ENCODE measurements at places on chromosomes 16 and 17.

DNA sequence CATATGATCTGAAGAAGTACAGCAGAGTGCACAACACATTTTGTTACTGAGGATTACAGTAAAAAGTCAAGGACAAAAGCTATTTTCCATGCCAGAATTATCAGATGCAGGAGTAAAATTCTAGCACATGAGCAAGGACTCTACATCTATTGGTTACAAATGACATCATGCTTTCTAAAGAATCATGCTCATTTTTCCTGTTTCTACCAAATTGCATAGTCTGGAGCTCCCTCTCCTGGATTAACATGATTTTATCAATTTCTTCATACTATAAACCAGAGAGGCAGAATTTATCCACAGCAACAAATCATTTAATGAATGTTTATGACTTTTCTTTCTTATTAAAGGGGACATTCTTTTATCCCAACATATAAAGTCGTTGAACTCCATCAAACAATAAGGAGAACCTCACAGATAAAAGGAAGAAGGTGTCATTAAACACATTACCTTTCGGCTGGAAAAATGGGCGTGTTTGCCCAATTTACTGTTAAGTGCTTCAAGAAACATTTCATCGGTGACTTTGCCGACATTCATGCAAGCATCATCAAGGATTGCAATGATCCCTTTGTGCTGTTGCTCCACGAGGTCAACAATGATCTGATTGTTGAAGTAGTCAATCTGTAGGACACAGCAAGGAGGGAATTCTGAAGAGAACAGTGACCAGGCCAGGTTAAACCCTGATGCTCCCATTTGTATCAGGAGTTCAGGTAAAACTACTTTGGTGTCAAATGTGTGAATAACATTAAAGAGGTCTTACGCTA lies 121.7 kb downstream of the MYO1D start:
- DNase-seq, result peak; percentile 37

GRCh38 chr16:86396422-86396821 lies 113.9 kb upstream of the FOXF1 start:
- DNase-seq, result no peak

- DNase-seq, result no peak
Observed at GRCh38 chr17:76701471-76701967, 9.2 kb downstream of the MXRA7 start.

DNA sequence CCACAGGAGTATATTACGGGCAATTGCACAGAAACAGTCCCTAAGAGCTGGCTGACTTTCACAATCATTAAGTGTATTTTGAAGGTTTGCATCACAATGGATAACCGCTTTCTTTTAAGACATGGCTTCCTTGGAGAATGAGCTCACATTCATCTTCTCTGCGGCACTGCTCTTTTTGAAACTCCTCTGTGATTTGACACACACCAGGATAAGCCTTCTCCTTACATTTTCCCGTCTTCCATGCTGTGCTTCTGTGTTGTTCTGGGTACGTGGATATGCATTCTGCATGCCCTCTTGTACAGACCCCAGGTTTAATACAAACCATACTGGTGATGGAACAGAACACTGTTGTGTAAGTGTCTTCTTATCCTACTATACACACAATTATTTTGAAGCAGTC lies 89.5 kb upstream of the METRNL start:
- DNase-seq, result no peak

GRCh38 chr17:47727704-47728036 lies 5.4 kb upstream of the TBX21 start:
- DNase-seq, result no peak

- DNase-seq, result no peak
Observed at GRCh38 chr16:85391769-85392583, 221.1 kb upstream of the GSE1 start.

DNA sequence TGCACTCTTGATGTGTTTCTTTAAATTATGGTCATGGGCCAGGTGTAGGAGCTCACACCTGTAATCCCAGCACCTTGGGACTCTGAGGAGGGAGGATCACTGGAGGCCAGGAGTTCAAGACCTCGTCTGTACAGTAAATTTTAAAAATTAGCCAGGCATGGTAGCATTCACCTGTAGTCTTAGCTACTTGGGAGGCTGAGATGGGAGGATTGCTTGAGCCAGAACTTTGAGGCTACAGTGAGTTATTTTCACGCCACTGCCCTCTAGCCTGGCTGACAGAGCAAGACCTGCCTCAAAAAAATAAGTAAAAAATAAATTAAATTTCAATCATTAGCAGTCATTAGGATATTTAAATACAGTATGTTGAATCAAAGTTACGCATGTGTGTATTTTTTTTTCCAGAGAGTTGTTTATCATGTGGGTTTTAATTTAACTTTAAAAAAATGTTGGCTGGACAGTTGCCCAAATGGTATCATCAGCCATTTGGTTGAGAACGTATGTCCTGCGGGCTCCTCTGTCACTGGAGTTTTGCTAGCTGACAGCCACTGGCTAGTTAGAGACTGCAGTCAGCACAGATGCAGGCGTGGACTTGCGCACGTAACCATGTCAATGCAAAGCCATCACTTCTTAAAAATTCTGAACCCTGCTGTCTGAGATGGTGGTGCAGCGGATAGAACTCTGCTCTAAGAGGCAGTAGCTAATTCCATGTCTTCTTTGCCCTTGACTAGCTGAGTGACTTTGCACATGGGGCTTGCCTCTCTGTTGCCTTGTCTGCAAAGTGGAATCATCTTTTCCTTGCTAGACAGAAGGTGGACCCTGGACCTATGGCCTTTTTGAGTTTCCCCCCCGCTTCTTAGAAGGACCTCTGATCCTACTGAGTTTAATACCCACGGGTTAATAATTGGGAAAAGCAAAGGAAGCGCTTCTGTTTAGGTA lies 40.0 kb downstream of the MAPT start:
- no peak for DNase-seq

DNA sequence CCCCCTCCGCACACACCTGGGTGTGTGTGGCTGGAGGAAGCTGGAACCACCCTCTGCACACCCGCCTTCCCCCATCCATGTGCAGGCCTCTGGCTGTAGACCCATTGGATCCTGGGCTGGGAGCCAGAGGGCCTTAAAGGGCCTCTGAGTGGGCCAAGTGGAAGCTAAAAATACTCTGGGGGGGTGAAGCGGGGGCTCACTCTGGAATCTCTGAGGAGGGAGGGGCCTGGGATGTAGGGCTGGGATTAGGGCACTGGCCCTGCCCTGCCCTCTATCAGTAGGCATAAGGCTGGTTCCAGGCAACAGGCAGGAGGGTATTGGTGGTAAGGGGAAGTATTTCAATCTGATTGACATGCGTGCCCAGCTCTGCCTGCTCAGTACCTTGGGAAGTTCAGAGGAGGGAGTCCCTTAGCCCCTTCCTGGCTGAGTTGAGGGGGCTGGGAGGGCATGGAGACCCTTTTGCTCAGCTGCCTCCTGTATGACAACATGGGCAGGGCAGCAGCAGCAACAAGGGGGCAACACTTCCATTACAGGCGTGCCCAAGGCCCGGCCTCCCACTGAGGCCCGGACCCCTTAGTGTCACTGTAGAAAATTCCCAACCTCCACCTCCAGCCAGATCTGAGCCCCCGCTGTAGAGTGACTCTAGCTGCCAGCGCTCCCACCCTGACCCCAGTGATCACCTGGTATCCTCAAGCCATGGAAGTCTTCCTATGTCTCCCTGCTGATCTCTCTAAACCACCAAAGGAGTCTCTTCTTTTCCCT lies 5.2 kb downstream of the ITGA3 start:
- peak; percentile 69 for DNase-seq

GRCh38 chr17:72578817-72579470 lies 458.1 kb downstream of the SOX9 start:
- DNase-seq, result peak; percentile 23

GRCh38 chr17:62627219-62627903 lies at the start of gene MRC2:
TSS of gene MRC2 (plus strand) at chr17:62627670. CDS start at chr17:62627803, 133 bp downstream.
- peak; percentile 37 for DNase-seq

DNA sequence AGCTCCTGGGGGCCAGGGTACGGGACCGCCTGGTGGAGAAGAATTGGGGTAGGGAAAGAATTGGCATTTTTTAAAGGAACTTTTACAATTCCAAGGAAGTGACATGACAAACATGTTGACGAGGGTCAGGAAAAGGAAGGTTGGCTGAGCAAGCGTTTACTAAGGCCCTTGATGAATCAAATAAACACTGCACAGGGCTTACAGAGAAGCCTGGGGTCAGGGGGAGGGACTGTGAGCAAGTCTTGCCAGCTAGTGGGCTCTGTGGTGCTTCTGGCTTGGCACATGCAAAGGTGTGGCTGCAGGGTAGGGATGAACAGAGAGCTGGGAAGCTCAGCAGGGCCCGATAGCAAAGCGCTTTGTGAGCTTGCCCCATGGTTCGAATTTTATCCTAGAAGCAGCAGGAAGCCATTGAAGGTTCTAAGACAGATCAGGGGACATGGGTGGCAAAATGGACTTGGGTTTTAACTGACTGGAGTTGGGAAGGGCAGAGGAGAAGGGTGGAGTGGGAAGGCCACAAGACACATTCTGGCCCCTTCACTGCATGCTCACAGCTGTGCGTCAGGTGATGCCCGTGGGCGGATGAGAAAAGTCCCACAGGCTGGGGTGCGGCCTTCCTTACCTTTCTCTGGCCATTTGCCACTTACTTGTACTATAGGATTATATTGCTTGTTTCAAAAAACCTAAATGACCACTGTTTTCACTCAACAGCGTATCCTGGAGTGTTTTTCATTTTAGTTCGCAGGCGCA lies 117.8 kb downstream of the SOCS1 start:
- no peak for DNase-seq

DNA sequence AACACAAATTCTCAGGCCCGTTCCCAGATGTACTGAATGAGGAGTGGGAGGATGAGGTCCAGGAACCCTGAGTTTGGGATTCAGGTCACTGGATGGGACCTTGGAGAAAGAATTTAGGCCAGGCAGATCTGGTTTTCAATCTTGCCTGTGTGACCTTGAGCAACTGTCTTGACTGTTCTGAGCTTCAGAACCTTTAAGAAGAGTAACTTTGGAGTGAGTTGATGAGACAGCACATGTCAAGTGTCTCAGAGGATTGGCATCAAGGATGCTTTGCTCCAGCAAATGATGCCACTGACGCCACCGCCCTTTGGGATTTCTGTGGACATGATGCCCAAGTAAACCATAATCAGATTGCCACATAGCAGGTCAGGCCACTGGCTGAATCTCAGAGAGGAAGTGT lies 56.2 kb upstream of the DNAJA2 start:
- DNase-seq, result no peak

GRCh38 chr16:89330177-89330856 lies 112.8 kb downstream of the ZNF778 start:
- DNase-seq, result no peak

- DNase-seq, result no peak
Observed at GRCh38 chr17:59219992-59220327, 351 bp upstream of the GDPD1 start.

GRCh38 chr17:80612997-80613731 lies 68.5 kb downstream of the RPTOR start:
- no peak for DNase-seq

DNA sequence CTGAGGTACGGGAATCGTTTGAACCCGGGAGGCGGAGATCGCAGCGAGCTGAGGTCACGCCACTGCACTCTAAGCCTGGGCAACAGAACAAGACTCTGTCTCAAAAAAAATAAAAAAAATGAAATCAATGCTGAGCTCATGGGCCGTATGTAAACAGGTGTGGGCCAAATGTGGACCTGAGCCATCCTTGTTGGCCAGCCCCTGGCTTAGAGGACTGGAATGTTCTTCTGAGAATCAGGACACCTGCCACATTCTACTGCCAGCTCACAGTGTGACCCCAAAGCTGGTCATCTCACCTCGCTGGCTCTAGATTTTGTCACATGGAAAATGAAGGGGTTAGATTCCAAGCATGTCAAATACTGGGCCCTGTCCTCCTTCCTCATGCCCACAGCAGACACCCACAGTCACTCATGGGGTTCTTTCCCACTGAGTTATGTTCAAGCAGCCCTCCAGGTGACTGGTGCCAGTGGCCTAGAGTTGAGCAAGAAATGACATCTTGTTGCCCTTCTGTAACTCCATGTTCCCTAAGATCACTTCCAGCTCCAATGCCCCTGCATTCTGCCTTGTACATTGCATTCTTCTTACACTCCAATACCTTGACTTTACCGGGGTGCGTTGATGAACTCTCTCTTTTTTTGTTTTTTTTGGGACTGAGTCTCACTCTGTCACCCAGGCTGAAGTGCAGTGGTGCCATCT lies 110.6 kb downstream of the ABCC1 start:
- DNase-seq, result no peak

GRCh38 chr17:13642188-13642587 lies 40.5 kb upstream of the HS3ST3A1 start:
- no peak for DNase-seq

GRCh38 chr17:78357177-78357586 lies 2.7 kb downstream of the SOCS3 start:
- no peak for DNase-seq

GRCh38 chr16:85056211-85056748 lies 28.7 kb downstream of the KIAA0513 start:
- peak; percentile 18 for DNase-seq

GRCh38 chr16:84103678-84104077 lies 13.1 kb downstream of the MBTPS1 start:
- no peak for DNase-seq

Data from substantia nigra (tissue), 51 donors.